Stimulated activated memory B cell treated with anti-CD40 and anti-IgM and Interleukin-4, amounts not matched to agents 10 μg/mL and 1 μg/mL and 100 μg/mL, for 72 hours (primary cell): ENCODE measurements at places on chromosomes 6 and 20.

DNA sequence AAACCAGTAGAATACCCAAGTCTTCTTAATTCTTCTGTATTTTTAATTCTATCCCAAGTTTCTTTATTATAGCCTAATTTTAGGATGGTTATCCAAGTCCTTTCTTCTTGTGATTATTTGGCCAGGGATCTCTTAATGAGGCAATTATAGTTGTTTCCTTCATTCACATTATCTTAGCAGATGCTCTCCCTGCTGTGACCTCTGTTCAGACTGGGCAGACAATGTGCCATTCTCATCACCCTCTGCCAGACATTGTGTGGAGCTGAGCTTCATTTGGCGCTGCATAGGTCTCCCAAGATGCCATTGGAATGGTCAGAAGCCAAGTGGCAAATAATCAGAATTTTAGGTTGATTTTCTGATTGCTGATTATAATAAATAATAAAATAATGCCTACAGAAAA lies 79.4 kb downstream of the LIN28B start:
- no peak for ATAC-seq

DNA sequence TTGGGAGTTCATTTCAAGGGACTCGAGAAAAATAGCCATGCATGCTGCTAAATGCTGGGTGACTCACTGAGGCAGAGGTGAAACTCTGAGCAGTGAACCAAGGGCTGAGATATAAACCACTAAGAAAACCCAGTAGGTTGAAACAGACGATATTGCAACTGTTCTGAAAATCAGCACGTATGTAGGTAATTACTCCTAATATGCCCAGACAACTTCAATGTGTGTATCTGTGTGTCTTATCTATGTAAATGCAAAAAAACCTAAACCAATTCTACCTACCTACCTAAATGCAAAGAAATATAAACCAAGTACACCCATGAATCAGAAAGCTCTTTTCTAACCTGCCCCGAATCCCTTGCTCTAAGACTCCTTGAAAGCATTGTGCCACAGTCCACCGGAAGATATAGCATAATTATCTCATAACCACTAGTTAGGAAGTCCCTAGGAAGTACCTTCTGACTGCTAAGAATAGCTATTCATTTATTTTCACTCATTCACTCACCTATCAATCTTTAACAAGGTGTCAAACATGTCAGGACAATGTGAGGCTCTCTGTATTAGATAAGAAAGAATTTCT lies 458.7 kb upstream of the RUNX2 start:
- peak; percentile 89 for ATAC-seq

DNA sequence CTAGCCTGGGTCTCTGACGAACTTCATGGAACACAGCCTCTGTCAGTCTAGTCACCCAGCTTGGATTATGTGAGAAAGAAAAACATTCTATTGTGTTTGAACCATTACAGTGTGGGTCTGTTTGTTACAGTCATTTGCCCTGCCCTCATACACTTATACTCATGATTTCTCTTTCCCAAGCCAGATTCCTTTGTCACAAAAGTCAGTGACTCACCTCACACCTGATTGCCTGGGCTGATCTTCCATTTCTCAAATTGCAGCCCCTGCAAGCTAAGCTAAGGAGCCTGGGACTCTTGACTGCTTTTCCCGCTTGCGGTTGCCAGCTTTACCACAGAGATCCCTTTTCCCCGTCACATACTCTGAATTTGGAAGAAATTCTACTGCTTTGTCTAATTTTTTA lies 395.9 kb downstream of the SAMD5 start:
- no peak for ATAC-seq

DNA sequence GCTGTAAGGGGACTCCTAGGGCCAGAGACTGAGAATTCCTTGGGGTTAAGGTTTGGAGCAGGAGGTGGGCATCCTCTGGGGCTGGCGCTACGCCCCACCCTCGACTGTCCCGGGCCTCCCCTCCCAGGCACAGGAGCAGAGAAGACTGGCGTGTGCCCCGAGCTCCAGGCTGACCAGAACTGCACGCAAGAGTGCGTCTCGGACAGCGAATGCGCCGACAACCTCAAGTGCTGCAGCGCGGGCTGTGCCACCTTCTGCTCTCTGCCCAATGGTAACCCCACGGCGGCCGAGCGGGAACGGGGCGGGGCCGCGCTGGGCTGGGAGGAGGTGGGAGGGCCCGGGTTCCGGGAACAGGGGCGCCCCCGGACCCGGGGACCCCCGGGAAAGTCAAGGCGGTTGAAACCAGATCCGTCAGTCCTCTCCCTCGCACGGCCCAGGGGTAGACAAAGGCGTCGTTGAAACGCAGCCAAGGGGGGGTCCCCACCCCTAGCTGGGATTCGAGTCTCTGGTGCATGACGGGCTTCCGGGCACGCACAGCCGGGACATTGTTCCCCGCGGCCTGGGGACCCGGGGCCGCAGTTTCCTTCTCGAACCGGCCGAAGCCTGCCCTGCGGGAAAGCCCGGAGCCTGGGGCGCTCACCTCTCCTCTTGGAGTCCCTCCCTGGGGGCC lies 844 bp downstream of the WFDC2 start:
- peak; percentile 71 for ATAC-seq

DNA sequence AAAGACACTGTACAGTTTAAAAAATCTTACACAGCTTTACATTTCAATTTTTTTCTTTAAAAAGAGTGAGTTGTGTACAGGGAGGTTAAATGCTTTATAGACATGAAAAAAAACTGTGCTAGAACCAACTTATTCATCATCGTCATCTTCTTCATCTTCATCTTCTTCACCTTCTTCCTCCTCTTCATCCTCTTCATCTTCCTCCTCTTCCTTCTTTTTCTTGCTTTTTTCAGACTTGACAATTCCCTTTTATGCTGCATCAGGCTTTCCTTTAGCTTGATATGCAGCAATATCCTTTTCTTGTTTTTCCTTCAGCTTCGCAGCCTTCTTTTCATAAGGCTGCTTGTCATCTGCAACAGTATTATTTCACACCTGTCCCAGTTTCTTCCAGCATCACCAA lies 34.3 kb upstream of the TMEM30A start:
- ATAC-seq = no peak
